Small intestine (tissue), 16 donors: ENCODE measurements at places on chromosomes 3 and 15. TPM values are rescaled to one million over a fixed set of nuclear protein-coding genes. Genes with fewer than 3 reads are reported as not detected.

The CLDN16 gene
- not detected for polyA plus RNA-seq

The ETFA gene
- 229 TPM for polyA plus RNA-seq

The GOLGA6L4 gene
- 6.5 TPM for polyA plus RNA-seq

The MAGEL2 gene
- polyA plus RNA-seq, result not detected

The CHDH gene
- 7.4 TPM for polyA plus RNA-seq

The MKRN2OS gene
- polyA plus RNA-seq, result 7.7 TPM

The PLCH1 gene
- polyA plus RNA-seq, result 1.4 TPM

The XCR1 gene
- 0.13 TPM for polyA plus RNA-seq

The EDC3 gene
- 13.5 TPM for polyA plus RNA-seq

The EBLN2 gene
- polyA plus RNA-seq, result not detected

The NR1I2 gene
- 85.7 TPM for polyA plus RNA-seq

The CD86 gene
- 0.89 TPM for polyA plus RNA-seq

The ZPLD1 gene
- not detected for polyA plus RNA-seq

The CFAP161 gene
- polyA plus RNA-seq, result 0.15 TPM

The TRPM1 gene
- under 0.01 TPM for polyA plus RNA-seq

The TIMMDC1 gene
- polyA plus RNA-seq, result 76.7 TPM

The SLC12A8 gene
- 0.81 TPM for polyA plus RNA-seq

The ZDHHC23 gene
- polyA plus RNA-seq, result 9.6 TPM

The PLA2G4B gene
- polyA plus RNA-seq, result 4.6 TPM

The GABRA5 gene
- polyA plus RNA-seq, result not detected

The PXYLP1 gene
- 2.2 TPM for polyA plus RNA-seq

The SKOR1 gene
- polyA plus RNA-seq, result 0.31 TPM

The BFSP2 gene
- not detected for polyA plus RNA-seq

The SERINC4 gene
- 0.24 TPM for polyA plus RNA-seq

The ACKR2 gene
- 0.22 TPM for polyA plus RNA-seq

The FSTL1 gene
- 2.7 TPM for polyA plus RNA-seq

The DAZL gene
- not detected for polyA plus RNA-seq

The GOLGA8T gene
- polyA plus RNA-seq, result not detected

The COL7A1 gene
- polyA plus RNA-seq, result 120 TPM

The SV2B gene
- not detected for polyA plus RNA-seq

The PTPN9 gene
- polyA plus RNA-seq, result 40.2 TPM

The GABRG3 gene
- not detected for polyA plus RNA-seq

The CASR gene
- 0.22 TPM for polyA plus RNA-seq

The C3orf62 gene
- polyA plus RNA-seq, result 4.5 TPM

The GOLGA8S gene
- polyA plus RNA-seq, result 0.16 TPM

The ZBTB20 gene
- 2.2 TPM for polyA plus RNA-seq

The ECE2 gene
- polyA plus RNA-seq, result 2.1 TPM

The FRG2C gene
- polyA plus RNA-seq, result not detected

The DAPK2 gene
- polyA plus RNA-seq, result 11.6 TPM

The LACTB gene
- 13.9 TPM for polyA plus RNA-seq

The PPP1R14D gene
- polyA plus RNA-seq, result 104 TPM

The FOXB1 gene
- polyA plus RNA-seq, result not detected

The CADPS gene
- polyA plus RNA-seq, result 4.7 TPM

The CPN2 gene
- not detected for polyA plus RNA-seq

The GREM1 gene
- 2.4 TPM for polyA plus RNA-seq

The PPARG gene
- polyA plus RNA-seq, result 21.3 TPM

The CRBN gene
- polyA plus RNA-seq, result 33.8 TPM

The PCLAF gene
- polyA plus RNA-seq, result 28.3 TPM

The FBXL2 gene
- polyA plus RNA-seq, result not detected

The GLDN gene
- 0.81 TPM for polyA plus RNA-seq

The LINGO1 gene
- not detected for polyA plus RNA-seq

The CGNL1 gene
- 2.7 TPM for polyA plus RNA-seq

The SERPINI2 gene
- 0.24 TPM for polyA plus RNA-seq

The FRMD4B gene
- polyA plus RNA-seq, result 7.1 TPM

The TMC3 gene
- 5.3 TPM for polyA plus RNA-seq
